ENCODE measurements at places on chromosomes 4 and X.
A peak's percentile ranks its signal among the peaks of the same experiment; 100 is the strongest.

DNA sequence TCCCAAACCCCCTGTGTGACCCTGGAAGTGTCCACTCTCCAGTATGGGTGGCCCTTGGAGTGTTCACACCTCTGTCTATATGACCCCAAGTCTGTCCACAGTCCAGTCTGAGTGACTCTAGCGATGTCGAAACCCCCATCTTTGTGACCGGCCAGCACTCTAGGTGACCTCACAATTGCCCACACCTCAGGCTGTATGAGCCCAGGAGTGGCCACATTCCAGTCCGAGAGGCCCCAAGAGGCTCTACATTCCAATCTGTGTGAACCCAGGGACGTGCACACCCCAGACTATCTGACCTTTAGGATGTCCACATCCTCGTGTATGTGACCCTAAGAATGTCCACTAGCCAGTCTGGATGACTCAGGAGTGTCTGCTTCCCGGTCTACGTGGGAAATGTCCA, 7.3 kb upstream of the GLOD5 start:
- no peak for DNase-seq

- DNase-seq = peak; percentile 12
Measured at GRCh38 chr4:107692202-107692601, 27.8 kb downstream of the PAPSS1 start.

- DNase-seq = peak; percentile 58
Measured at GRCh38 chr4:42627885-42628646, 28.8 kb downstream of the ATP8A1 start.

- no peak for DNase-seq
Measured at GRCh38 chrX:132831336-132831973, 127.0 kb downstream of the HS6ST2 start.

DNA sequence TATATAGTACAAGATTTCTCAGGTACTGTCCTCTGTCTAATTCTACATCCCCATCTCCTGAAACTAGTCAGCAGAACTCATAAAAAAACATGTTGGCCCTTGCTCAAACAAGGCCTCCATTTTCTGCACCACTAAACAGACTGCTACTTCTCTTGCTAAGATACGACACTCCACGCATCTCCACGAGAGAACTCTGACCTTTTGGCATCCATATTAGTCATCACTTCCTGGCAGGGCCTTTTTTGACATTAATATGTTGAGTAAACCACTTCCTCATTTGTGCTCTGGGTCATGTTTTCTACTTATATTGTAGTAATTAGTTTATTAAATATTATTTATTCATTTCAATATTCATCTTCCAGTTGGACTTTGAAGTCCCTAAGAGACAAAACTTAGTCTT, 65.6 kb downstream of the DCAF8L1 start:
- DNase-seq = peak; percentile 19

DNA sequence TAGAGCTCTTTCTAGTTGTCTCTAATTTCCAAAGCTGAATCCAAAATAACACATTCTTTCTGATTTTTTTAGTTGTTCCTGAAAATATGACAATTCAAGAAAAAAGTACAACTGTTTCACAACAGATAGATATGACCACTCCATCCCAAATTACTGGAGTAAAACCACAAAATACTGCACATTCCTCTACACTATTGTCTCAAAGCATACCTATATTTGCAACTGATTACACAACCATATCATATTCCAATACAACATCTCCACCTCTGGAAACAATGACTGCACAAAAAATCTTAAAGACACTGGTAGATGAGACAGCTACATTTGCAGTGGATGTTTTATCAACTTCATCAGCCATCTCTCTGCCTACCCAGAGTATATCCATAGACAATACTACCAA, 43.6 kb downstream of the ADGRG4 start:
- DNase-seq = no peak

DNA sequence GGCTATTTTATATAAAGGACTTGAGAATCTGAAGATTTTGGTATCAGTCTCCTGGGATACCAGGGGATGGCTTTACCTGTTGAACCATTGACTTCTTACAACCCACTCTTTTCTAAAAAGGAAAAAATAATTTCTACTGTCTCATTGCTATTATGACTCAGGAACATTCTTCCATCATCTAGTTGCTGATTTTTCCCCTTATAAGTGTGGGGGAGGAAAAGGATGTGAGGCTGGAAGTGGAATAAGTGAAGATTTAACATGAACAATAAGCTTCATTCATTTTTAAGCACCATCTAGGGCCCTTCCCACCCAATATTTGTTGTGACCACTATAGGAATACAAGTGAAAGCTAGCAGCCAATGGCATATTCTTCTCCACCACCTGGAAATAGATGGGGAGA, 10.6 kb upstream of the MND1 start:
- no peak for DNase-seq

DNA sequence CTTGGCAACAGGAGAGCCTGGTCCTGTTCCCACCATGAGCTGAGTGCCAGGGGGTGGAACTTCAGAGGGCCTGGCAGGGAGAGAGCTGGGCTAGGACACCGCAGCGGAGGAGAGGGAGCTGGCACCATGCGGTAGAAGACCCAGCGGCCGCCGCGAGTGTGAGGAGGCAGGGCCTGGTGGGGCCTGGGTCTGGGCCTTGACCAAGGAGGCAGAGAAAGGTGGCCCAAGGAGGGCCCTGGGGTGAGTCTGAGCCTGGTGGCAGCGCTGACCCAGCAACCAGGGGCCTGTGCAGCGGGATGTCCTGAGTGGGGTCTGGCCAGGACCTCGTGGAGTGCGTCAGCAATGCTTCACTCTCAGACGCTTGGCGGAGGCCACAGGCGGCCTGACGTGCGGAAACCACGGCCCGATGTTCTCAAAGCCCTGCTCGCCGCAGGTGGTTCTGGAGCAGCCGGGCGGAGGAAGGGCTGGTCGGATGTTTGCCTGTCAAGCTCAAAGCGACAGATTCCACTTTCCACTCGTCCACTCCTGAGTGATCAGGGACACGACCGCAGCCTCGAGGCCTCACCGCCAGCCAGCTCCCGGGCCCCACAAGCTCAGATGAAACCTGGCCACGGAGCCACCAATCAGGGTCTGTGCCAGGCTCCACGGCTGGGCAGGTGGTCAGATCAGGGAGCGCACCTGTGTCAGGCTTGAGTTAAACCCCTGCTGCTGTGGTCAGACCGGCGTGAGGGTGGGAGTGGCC, 20.8 kb downstream of the ATP5ME start:
- no peak for DNase-seq

DNA sequence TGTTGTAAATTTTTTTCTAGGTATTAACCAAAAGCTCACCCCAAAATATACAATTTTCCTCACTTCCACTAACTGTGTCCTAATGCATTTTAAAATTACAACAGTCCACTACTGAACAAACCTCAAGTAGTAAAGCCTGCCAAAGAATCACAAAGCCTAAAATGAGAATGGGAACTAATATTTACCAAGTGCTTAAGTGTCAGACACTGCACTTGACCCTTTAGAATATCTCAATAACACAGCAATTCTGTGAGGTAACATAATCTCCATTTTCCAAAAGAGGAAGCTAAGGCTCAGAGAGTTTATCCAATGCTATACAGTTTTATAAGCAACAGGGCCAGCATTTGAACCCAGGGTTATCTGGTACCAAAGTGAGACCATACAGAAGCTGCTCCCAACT, 4.9 kb downstream of the SLC9A7 start:
- DNase-seq = no peak

- no peak for DNase-seq
Measured at GRCh38 chr4:89563431-89563830, 255.8 kb upstream of the GPRIN3 start.
